GM13977 (cell line): ENCODE measurements at places on chromosomes 7 and 10.

DNA sequence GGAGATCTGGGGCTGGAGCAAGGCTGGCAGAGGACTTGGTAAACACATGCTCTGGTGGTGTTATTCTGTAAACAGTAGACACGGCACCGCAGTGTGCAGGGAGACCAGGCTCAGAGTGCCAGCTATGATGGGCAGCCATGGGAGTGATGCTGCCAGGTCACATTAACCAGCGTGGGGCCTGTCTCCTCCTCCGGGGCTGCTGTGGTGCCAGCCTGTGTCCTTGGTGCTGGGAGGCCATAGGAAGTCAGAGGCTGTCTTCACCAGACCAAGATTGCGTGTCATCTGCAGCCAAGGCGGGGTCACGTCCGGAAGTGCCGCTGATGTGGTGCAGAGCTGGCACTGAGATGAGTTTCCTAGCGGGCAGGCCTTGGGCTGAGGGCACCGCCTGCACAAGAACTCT is 236.0 kb downstream of the GLRX3 start:
- no peak for DNase-seq

GRCh38 chr10:34528320-34528719 is 286.8 kb downstream of the PARD3 start:
- DNase-seq = no peak

- no peak for DNase-seq
Observed at GRCh38 chr10:78599122-78599853, 469.5 kb upstream of the ZMIZ1 start.

DNA sequence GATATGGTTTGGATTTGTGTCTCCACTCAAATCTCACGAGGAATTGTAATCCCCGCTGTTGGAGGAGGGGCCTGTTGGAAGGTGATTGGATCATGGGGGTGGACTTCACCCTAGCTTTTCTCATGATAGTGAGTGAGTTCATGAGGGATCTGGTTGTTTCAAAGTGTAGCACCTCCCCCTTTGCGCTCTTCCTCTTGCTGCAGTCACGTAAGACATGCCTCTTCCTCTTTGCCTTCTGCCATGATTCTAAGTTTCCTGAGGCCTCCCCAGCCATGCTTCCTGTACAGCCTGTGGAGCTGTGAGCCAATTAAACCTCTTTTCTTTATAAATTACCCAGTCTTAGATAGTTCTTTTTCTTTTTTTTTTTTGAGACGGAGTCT is 17.1 kb downstream of the CDNF start:
- no peak for DNase-seq

DNA sequence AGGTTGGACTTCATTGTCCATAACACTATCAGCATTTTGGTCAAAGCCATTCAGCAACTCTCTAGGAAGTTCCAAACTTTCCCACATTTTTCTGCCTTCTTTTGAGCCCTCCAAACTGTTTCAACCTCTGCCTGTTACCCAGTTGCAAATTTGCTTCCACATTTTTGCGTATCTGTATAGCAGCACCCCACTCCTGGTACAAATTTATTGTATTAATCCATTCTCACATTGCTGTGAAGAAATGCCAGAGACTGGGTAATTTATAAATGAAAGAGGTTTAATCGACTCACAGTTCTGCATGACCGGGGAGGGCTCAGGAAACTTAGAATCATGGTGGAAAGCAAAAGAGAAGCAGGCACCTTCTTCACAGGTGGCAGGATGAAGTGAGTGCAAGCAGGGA is 198.8 kb downstream of the MTERF1 start:
- no peak for DNase-seq

DNA sequence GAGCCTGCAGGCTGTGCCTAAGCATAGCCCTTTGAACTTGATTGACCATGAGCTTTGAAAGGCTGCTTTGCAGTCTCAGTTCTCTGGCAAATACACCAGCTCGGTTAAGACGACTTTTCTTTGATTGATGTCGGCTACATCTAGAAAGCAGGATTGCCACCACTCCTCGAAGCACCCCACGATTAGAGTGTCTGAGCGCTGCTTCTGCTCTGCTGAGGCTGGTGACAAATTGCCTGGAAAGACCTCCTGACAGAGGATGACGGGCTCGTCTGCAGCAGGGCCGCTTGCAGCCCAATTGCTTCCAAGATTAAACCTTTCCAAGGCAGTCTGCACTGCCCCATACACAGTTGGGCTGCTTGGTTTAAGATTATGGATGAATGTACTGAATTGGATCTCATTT is 182.0 kb downstream of the CUX1 start:
- DNase-seq = no peak

DNA sequence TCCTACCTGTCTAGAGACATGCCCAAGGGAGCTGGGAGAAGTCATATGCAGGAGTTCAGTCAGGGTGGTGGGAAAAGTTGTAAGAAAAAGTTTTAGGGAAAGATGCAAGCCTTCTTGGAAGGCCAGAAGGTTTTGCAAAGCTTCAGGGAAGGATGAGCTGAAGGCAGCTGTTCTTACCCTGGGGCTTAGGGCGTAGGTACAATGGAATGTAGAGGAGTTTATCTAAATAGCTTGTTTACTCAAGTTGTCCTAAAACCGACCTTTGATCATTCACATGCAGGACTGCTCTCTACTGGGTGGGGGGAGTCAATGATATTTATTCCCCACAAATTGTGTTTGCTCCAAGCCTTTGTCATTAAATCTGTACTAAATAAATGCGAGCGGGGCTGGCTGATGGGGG is 277.0 kb downstream of the CRPPA start:
- DNase-seq = no peak

GRCh38 chr10:112278871-112279270 is 4.3 kb upstream of the TECTB start:
- DNase-seq = no peak

- DNase-seq = no peak
Observed at GRCh38 chr10:90213346-90213745, 512.0 kb downstream of the KIF20B start.

DNA sequence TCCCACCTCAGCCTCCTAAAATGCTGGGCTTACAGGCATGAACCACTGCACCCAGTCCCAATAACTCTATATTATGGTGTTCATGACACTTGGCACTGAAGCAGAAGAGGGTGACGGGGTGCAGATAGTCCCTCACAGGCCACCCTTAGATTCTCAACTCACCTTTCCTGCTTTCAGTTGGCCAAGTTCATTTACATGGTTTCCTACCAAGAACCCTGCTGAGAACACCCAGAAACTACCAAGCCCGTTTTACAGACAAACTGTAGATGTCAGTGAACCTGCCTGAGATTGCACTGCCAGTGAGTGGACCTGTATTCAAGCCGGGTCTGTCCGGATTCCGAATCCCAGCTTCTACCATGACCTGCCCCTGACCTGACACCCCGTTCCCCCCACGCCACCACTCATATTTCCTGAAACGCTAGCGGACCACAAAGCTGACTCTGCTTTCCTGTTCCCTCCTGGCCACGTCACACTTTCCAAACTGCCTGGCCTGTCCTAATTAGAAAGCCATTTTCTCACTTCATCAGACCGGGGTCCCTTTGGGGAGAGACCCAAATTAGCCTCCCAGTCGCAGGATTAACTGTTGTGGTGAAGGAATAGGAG is 17.3 kb downstream of the GRID2IP start:
- no peak for DNase-seq

DNA sequence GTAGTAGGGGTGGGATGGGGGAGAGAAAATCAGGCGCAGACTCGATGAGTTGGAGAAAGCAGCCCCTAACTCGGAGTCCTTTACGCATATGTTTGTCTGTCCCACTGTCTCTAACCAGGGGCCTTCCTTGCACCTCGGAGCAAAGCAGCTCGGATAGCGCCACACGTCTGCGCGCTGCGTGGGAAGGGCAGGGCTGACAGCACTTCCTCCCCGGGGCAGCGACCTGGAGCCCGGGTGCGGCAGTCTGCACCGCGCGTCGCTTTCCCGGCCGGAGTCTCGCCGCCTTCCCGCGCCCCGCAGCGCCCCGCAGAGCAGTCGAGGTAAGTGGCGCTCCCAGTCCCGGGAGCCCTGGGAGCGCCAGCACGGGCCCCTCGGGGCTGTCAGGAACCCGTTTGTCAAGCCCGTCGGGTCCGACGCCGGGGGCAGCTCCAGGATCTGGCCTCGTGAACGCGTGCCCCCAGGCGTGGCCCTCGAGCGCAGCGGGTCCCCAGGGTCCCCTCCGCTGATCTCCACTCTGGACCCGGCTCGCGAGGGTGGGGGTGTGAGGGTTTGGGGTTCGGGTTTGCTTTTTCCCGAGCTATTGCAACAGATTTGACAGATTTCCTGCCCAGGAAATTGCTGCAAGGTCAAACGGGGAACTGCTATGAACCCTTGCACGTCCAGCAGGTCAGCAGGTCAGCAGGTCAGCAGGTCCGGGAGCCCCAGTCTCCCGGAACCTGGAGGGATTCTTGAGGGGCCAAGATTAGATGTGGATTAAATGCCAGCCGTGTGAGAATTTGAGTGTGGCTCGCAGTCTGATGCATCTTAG is 597 bp downstream of the APBB1IP start:
- DNase-seq = peak; percentile 75

DNA sequence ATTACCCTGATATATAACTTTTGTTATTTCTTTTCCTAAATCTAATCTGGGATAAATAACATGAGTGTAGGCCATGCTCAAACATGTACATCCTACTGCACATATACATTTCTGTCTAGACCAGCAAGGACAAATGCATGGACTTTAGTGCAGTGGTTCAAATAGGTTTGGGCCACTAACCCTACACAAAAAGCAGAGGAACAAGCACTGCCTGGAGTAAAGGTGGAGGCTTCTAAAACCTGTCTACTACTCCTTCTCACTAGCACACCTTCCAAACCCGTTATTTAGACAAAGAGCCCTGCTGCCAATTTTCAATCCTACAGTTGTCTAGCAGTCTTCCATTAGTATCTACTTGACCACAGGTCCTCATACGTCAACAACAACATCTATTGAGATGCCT is 34.8 kb downstream of the SGCE start:
- DNase-seq = no peak

- DNase-seq = no peak
Observed at GRCh38 chr7:44075296-44076075, 6.8 kb downstream of the POLM start.

GRCh38 chr7:86448856-86449255 is 194.9 kb upstream of the GRM3 start:
- no peak for DNase-seq

- DNase-seq = peak; percentile 72
Observed at GRCh38 chr7:151875942-151876898, 695 bp downstream of the PRKAG2 start.

- DNase-seq = no peak
Observed at GRCh38 chr10:49038711-49039110, 76.6 kb downstream of the VSTM4 start.

- no peak for DNase-seq
Observed at GRCh38 chr7:133649593-133649992, 396.7 kb downstream of the EXOC4 start.

DNA sequence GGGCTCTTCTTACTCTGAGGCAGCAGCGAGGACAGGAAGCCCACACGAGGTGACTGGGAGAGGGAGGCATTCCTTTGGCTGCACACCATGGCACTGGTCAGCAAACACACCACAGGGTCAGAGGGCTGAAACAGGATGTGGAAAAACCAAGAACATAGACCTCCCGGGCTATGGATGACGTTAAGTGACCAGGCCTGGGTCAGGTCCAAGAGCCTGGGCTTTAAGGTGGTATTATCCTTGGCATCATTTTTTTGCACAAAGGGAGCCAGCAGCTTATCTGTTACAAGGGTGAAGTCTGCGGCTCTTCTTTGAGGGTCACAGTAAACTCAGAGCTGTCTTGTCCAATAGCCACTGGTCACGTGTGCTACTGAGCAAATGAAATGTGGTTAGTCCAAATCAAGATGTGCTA is 7.0 kb downstream of the WDR91 start:
- DNase-seq = no peak

DNA sequence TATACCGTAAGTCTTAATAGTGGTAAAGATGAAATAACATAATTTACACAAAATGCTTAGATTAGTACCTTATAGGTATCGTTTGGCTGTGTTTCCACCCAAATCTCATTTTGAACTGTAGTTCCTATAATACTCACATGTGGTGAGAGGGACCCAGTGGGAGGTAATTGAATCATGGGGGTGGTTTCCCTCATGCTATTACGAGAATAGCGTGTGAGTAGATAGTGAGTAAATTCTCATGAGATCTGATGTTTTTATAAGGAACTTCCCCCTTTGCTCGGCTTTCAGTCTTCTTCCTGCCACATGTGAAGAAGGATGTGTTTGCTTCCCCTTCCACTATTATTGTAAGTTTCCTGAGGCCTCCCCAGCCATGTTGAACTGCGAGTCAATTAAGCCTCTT is 426.3 kb upstream of the POT1 start:
- DNase-seq = no peak

DNA sequence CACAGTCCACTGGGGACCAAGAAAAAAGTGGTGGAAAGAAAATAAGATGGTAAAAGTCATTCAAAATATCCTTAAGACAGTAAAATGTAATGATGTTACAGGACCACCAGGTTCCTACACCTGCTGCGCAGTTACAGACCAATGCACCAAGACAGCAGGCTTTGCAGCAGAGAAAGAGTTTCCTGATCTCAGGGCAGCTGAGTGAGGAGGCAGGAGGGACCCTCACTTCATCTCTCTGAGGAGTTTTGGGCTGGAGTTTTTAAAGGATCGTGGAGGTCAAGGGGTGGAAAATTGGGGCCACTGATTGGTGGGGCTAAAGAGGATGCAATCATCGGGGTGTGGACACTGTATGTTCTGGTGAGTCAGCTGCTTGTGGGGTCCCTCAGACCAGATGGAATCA is 100.0 kb downstream of the BMS1 start:
- no peak for DNase-seq

DNA sequence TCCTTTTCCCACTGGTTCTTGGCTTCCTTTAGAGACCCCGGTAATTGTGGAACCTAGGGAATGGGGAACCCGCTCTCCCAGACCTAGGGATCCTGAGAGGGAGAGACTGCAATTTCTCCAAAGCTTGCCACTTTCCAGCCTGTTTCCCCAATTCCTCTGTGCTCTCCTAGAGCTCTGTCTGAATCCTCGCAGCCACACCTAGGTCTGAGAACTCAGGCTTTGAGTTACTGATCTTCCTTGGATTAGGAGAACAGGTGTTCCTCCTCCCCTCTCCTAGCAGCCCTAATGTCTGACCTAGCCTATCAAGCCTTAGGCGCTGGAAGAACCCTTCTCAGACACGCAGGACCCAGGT is 20.0 kb downstream of the WNT8B start:
- DNase-seq = no peak

DNA sequence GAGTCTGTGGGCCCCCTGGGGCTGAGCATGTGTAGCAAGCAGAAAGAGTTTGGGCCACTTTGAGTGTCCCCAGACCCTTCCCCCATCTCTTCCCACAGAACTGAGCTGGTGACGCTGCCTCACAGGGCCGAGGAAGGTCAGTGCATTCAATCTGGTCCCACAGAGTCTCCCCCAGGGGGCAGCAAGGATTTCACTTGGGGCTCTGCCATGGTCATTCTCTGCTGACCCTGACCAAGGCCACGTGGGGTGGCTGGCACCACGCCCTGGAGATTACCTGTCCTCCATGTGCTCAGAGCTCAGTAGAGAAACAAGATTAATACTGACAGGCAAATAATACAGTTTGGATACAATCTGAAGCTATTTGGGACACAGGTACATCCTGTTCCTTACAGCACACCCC is 30.2 kb downstream of the ADRA2A start:
- no peak for DNase-seq

DNA sequence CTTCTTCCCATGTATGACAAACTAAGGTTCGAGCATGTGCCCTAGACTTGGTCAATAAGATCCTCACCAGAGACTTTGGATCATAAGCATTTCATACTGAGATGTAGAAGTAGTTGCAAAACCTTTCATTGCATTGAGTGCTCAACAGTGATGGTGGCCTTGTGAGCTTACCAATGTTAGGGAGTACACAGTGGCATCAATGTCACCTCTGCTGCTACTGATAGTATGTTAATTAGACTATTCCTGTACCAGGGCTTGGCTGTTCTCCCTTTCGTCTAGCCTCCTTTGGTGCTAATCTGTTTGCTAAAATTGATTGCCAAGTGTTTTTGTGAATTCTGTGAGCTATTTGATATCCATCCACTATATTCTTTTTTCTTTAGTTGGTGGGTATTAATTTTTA is 264.5 kb upstream of the SEMA3C start:
- no peak for DNase-seq
